ENCODE measurements at places on chromosomes 7 and 10.

GRCh38 chr10:152915-153314 lies 17.7 kb downstream of the ZMYND11 start:
- DNase-seq = no peak

DNA sequence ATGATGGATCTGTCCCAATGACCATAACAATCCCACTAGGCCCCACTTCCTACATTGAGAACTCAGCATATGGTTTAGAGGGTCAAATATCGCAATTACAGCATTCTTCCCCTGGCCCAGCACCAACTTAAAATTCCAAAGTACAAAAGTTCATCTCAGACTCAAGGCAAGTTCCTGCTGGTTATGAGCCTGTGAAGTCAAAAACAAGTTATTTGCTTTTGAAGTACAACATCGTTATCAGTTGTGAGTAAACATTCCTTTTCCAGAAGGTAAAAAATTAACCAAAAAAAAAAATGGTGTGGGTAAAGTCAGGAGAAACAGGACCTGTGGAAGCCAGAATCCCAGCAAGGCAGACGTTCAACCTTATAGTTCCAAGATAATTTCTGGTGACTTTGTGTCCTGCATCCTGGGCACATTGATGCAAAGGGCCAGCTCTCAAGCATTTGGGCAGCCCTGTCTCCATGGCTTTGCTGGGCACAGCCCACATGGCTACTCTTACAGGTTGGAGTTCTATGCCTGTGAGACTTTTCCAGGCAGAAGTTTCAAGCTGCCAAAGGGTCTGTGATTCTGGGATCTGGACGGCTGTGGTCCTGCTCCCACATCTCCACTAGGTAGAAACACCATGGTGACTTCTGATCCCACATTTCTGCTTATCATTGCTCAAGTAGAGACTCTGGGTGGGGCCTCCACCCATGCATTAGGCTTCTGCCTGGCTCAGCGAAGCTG lies 37.5 kb downstream of the AKR1C8 start:
- no peak for DNase-seq

DNA sequence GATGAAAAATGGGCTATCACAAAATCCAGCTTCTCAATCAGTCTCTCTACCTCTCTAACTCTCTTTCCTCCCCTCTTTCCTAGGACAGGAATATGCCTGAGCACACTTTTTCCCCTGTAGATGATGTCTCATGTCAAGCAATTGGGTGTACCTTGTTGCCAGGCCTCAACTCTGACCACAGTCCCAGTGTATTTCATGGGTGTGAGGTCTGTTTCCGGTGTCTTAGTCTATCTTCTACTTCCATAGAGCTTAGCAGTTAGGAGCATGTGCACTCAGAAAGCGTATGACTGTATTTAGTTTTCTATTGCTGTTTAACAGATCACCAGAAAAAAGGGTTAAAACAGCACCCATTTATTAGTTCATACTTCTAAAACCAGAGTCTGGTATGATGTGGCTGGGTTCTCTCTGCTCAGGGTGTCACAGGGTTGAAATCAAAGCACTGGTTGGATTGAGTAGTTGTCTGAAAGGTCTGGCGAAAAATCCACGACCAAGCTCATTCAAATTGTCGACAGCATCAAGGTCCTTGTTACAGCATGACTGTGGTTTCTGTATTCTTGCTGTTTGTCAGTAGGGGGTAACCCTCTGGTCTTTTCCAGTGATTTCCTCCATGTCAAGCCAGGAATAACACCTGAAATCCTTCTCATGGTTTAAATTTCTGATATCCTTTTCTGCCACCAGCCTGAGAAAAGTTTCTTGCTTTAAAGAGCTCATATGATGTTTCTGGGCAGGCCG lies 130.0 kb downstream of the THSD7A start:
- no peak for DNase-seq

- DNase-seq = no peak
Measured at GRCh38 chr7:57403601-57404342, 46.2 kb upstream of the ZNF716 start.

DNA sequence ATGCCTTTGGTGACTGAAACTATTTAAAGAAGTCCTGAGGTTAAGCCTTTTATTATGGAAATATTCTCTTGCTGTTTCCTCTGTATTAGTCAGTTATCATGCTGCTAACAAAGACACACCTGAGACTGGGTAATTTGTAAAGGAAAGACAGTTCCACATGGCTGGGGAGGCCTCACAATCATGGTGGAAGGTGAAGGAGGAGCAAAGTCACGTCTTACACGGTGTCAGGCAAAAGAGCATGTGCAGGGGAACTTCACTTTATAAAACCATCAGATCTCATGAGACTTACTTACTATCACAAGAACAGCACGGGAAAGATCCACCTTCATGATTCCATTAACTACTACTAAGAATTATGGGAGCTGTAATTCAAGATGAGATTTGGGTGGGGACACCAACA lies 121.2 kb upstream of the GPR26 start:
- no peak for DNase-seq

DNA sequence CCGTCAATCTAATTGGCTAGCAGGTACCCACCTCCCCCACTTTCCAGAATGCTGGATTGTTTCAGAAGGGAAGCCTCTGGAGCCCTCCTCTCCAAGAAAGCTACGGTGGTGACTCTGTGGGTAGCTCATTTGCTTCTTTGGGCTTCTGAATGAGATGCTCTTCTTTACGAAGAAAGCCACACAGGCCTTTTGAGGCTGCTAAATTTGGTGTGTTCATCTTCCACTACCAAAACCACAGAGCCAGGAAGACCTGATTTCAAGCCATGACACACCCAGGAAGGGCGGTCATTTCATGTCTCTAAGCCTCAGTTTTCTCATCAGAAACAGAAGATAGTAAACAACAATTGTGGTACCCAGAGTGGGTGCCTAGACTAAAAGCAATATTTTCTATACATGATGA lies 901.2 kb downstream of the KCNMA1 start:
- DNase-seq = no peak
